MG63 (cell line): ENCODE measurements at places on chromosomes 3 and 15. TPM values are rescaled to one million over a fixed set of nuclear protein-coding genes. Genes with fewer than 3 reads are reported as not detected.
A peak's percentile ranks its signal among the peaks of the same experiment; 100 is the strongest.

- DNase-seq, result no peak
Observed at GRCh38 chr3:14907043-14907966, 40.1 kb upstream of the NR2C2 start.

DNA sequence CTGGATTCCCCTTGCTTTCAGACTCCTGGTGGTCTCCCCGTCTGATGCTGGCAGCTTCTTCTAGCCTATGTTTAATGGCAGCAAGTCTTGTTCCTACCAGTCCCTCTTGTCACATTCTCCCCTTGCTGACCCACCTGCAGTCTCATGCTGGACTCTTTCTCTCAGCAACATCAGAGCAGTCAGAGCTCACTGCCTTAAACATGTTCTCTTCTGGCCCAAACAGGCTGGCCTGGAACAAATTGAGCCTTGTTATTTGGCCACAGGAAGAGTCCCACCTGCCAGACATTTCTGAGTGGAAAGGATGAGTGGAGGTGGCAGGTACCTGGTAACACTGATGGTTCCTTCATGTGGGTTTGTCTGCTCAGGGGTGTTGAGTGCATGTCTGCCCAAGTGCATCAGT is 59.2 kb upstream of the APEH start:
- no peak for DNase-seq

GRCh38 chr3:65350801-65351476 is 663.1 kb upstream of the ADAMTS9 start:
- DNase-seq, result no peak

DNA sequence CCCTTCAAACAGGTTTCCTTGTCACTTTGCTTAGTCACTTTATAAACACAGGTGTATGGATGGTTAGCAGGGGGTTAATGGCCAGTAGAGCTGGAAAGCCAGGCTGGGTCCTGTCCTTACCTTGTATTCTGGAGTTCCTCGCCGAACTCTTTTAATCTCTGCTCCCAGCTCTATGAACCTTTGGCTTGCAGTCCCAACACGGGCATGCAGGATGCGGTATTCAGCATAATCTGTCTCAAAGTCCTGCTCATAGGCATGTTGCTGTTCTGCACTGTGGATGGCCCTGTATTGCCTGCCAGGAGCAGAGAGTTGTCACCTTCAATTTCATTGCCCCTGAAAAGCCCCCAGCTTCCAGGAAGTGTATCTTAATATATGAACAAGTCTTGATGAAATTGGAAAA is 2.7 kb downstream of the ELL3 start:
- no peak for DNase-seq

DNA sequence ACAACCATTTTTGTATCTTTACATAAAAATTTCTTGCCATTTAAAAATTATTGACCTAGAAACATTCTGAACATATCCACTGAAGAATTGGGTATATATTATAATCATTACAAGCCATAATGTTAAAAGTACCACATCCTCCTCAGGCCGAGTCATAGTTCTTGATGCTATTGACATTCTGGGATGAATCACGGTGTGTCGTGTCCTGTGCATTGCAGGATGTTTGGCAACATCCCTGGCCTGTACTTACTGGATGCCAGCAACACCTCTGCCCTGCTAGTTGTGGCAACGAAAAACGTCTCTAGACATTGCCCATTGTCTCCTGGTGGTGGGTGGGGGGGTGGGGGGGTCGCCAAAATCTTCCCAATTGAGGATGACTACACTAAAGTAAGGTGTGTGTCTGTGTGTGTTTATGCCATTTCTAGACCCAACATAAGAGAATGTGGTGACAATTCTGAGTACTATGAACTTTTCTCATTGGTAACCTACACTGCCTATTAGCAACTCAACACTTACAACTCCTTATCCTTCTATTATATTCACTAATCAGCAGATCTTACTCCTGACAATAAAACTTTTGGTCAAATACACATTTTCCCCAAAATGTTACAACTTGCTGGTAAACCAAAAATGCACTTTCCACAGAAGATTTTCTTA is 471.6 kb downstream of the FOXP1 start:
- peak; percentile 78 for DNase-seq

GRCh38 chr15:71252044-71252739 is 136.9 kb downstream of the THSD4 start:
- peak; percentile 24 for DNase-seq

DNA sequence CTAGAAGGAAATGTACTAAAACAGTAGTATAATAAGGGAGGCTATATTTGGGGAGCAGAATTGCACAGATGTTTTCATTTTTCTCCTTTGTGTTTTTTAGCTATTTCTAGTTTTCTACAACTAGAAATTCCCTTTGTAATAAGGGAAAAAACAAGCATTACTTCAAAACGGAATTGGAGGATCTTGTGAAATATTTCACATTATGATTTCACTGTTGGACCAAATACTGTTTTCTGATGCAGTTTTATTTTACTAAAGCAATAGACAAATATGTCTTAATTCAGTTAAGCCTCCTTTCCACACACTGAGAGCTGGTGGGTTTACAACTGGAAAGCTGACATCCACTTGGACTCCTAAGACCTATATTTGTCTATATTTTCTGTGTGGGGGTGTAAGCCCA is 7.3 kb downstream of the CCR1 start:
- no peak for DNase-seq

- no peak for DNase-seq
Observed at GRCh38 chr3:152147748-152148147, 121.0 kb upstream of the MBNL1 start.

GRCh38 chr15:56805466-56806147 is 72.3 kb upstream of the ZNF280D start:
- DNase-seq, result peak; percentile 78

DNA sequence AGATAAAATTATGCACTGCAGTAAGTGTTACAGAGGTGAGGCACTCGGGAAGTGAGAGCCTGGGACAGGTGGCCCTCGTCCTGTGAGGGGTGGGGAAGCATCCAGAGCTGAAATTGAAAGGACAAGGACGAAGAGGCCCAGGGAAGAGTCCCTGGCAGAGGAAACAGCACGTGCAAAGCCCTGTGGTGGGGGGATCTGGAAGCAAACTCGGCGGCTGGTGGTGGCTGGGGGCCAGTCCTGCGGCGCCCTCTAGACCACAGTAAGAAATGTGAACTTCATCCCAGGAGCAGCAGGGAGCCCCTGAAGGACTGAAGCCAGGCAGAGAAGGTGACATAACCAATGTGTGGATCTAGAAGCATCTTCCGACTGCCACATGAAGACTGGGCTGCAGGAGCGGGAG is 42.8 kb downstream of the GRIP2 start:
- no peak for DNase-seq

GRCh38 chr3:161859865-161860450 is 363.4 kb downstream of the OTOL1 start:
- no peak for DNase-seq

- DNase-seq, result peak; percentile 49
Observed at GRCh38 chr15:33201491-33202231, 7.1 kb upstream of the FMN1 start.

GRCh38 chr15:92418864-92419263 is 25.2 kb downstream of the ST8SIA2 start:
- DNase-seq, result no peak

DNA sequence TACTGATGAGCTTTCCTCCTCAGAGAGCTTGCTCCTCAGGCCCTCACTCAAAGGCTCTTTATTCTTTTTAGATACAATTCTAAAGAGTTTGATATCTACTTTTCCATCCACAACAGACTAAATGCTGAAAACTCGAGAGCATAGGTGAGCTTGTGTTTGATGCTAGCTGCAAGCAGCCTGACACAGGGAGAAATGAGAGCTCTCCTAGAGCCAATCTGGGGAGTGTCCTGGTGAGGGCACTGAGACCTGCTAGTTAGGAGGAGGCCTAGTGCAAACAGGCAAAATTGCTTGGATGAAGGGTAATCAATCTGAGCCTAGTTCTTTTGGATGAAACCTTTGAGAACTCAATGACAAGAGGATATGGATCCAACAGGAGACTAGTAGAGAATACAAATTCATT is 300.8 kb downstream of the ZBTB20 start:
- no peak for DNase-seq

GRCh38 chr15:25717457-25718168 is 145.5 kb downstream of the ATP10A start:
- DNase-seq, result no peak

DNA sequence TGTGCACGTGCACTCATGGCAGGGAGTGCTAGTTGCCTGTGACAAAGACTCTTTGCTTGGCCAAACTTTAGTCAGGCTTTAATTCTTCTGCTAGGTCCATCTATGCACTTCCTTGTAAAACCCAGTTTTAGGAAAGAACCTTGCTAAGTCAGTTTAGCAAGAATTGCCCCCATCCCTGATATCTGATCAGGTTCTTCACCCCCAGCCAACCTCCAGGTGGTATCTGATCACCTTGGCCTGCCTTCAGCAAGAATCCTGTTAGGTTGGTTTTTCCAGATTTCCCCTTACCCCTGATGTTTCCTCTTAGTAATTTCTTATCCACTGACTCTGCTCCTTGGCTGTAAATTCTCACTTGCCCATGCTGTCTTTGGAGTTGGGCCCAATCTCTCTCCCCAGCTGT is 8.4 kb downstream of the HSPBAP1 start:
- DNase-seq, result no peak

GRCh38 chr3:186757214-186757613 is 26.2 kb upstream of the EIF4A2 start:
- DNase-seq, result no peak

The WDR49 gene
- not detected in 2 replicates for total RNA-seq

The SATB1 gene
- total RNA-seq, result not detected in 2 replicates

The MEX3B gene
- total RNA-seq, result 4.0 and 6.2 TPM in 2 replicates

The CELF6 gene
- 1.1 TPM in 1 of 2 replicates, not detected in the other for total RNA-seq

The PLSCR2 gene
- total RNA-seq, result not detected in 2 replicates

The POLQ gene
- 4.2 and 7.4 TPM in 2 replicates for total RNA-seq

The ATG3 gene
- total RNA-seq, result 49.6 and 60.0 TPM in 2 replicates

The GPR15 gene
- not detected in 2 replicates for total RNA-seq
